T-helper 22 cell (primary cell): ENCODE measurements at places on chromosomes 16 and 17.

GRCh38 chr17:73205459-73205961 is 12.7 kb downstream of the COG1 start:
- no peak for DNase-seq

DNA sequence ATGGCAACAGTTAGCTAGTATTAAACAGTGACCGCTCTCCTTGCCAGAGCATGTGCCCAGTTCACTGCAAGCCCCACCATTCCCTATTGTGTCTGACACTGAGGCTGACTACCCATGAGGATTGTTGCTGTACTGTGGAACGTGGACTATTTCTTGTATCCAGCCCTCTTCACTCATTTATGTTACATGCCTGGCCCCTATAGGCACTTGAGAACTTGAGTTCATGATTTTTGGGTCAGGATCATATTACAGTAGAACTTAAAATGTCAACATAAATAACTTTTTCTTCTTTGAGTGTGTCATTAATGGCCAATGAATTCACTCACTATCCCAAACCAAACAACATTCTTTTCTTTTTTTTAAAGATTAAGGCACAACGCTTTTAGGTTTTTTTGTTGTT is 55.7 kb downstream of the LYRM1 start:
- no peak for DNase-seq

DNA sequence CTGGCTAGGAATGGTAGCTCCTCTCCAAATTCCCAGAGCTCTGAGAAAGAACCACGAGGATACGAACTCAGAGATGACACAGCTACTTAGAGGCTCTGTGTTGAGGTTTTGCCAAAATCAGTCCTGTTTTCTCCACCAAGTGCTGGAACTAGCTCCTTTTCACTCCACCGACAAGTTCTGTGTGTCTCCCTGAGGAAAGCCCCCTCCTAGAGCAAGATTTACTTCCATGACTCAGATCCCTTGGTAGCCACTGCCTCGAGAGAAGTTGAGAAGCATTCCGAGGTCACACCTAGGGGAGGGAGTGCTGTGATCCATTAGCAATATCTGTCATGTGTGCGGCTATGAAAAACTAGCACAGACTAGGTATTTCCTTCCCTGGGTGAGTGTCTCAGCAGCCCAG is 30.6 kb downstream of the IL21R start:
- DNase-seq = no peak

GRCh38 chr16:86272744-86273143 is 237.6 kb upstream of the FOXF1 start:
- no peak for DNase-seq

DNA sequence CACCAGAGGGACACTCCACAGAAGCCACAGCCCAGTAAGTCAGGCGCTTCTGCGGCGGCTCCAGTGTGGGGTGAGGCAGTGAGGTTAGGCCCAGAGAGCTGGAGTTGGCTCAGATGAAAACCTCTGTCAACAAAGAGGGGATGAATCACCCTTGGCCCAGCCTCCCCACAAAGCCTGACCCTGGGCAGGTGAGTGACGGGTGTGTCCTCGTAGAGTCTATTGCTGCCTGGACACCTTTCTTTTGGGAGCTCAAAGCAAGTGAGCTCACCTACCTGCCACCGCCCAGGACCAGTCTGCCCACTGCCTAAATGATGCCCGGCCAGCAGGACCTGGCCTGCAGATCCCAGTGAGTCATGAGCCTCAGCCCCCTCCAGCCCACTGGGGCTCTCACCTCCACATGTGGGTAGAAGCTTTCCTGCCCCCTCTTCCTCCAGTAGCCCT is 24.9 kb upstream of the DBNDD1 start:
- no peak for DNase-seq

GRCh38 chr16:85673529-85674417 is 15.0 kb downstream of the GINS2 start:
- no peak for DNase-seq

DNA sequence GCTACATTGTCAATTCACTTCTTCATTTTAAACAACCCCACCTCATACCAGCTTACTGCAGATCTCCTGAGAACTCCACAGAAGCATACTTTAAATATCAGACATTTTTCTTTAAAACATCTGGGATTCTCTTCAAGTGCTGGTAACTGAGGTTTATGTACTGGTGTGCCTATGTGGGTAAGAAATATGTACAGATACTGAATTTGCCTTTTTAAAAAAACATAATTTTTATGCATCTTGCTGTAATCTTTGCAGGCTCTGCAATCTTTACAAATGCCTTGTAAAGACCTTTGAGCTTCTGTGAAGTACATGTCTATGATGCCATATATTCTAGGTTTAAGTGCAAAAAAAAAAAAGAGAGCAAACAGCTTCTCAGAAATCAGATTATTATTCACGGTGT is 127.6 kb upstream of the NOG start:
- DNase-seq = no peak

DNA sequence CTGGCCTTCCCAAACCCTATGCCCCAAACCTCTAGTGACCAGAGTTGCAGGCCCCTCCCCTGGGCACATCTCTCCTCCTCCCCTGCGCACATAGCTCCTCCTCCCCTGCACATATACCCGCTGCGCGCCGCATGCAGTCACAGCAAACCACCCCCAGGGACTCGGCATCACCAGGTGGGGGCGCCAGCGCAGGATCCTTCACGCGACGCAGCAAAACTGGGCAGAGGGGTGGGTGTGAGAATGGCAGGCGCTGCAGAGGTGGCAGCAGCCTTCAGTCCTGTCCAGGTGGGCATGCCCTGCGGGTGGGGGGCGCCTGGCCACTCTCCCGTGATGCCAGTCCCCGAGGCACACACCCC is 5.6 kb downstream of the CORO6 start:
- DNase-seq = peak; percentile 82

- DNase-seq = no peak
Measured at GRCh38 chr17:45936610-45937009, 42.3 kb downstream of the MAPT start.
